ENCODE measurements at places on chromosomes 4 and X.

DNA sequence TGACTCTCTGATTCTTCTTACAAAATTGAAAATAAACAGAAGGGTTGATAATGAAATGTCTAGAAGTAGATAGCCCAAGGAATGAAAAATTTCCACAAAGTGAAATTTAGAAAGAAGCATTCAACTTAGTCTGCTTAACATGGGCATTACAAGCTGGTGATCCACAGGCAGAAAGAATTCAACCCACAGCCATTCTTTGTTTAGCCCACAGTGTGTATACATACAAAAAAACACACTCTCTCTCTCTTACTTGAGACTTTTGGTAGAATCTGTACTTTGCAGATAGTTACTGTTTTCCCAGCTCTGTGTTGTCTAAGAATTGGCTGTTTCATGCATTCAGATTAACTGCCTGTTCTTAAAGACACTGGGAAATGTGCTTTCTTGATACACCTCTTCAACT lies 159.8 kb downstream of the SLC4A4 start:
- no peak for DNase-seq

DNA sequence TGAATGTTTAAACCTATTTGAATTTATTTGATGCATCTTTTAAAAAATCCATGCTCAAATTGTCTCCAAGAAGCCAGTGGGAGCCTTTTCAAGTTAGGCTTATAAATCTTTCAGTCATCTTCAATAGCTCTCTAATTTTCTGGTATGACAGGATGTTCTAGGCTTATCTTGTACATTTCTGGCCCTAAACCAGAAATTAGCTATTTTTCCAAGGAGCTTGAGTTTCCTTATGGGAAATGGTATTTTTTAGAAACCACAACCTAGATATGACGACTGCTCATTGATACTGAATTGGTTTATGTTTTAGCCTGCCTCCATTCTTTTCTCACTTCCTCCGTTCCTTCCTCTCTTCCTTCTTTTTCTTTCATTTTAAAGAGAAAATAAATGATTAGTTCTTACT lies 172.3 kb downstream of the SPRY1 start:
- DNase-seq = no peak

- DNase-seq = no peak
These were observed 77.3 kb downstream of the AFF2 start for GRCh38 chrX:148577741-148578140.

DNA sequence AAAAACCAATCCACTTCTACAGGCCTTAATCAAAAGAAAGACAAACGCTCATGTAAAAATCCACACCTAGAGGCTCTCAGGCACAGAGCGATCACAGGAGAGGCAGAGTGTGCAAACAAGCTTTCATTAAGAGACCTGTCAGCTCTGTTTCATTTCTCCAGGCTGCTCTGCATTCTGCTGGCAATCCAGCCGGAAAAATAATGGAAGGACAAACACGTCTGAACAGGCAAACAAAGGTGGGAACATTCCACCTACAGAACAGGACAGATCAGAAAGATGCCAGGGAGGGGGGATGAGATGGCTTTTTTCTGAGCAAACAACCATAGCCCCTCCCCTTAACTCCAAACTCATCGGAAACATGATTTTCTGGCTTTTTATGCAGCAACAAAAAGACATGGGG lies 9.7 kb downstream of the SOD3 start:
- DNase-seq = no peak

- no peak for DNase-seq
These were observed 77.8 kb downstream of the HOPX start for GRCh38 chr4:56603297-56603696.

DNA sequence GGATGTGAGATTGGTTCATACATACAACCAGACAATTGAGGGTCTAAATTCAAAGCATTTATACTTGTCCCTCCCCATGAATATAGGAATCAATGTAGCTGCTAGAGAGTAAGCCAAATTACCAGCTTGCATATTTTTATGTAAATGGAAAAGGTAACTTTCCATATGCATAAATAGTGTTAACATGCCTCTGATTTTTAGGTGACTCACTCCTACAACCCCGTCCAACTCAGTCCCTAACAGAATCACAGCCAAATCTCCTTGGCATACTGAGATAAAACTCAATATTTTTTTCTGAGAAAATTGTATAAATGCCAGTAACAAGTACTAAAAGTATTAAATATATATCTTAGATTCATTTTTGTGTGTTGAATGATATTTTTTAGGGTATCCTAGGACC lies 67.2 kb downstream of the INPP4B start:
- no peak for DNase-seq

DNA sequence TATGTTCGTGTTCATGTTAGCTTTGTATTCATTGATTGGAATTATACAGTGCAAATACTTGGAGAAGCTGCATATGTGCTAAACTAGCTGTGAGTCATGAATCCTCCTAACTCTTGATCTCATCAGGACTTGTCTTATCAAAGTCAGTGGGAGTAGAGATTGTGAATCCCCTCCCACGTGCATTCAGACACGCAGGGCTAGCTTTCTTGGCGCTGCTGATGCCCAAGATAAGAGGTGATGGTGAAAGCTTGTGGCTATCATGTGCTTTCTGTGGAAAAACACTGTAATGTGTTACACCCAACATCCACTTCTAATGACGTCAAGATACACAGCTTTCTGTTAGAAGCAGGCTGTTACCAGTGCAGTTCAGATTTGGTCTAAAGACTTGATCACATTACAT lies 348.7 kb upstream of the HAND2 start:
- DNase-seq = no peak

GRCh38 chrX:10110316-10110935 lies 46.3 kb upstream of the CLCN4 start:
- no peak for DNase-seq

GRCh38 chr4:147029296-147029695 lies 83.6 kb upstream of the TTC29 start:
- DNase-seq = no peak

GRCh38 chr4:77349796-77350195 lies 192.8 kb downstream of the CCNG2 start:
- DNase-seq = no peak

GRCh38 chr4:84436812-84437211 lies 62.3 kb downstream of the NKX6-1 start:
- no peak for DNase-seq

DNA sequence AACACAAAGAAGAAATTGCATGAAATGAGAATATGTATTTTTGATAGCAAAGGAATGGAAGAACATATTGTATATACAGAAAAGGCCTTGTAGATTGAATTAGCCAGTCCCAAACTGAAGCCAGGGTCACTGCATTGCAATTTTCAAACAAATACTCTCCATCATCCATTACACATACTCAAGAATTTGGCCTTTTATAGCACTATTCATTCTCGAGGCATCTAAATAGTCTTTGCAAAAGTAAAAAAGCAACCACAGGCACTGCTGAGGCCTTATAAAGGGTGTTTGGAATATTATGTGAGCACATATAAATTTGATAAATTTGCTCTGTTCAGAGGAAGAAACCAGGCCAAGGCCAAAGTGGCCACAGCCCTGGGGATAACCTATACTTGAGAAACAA lies 123.0 kb downstream of the ZNF827 start:
- DNase-seq = no peak

DNA sequence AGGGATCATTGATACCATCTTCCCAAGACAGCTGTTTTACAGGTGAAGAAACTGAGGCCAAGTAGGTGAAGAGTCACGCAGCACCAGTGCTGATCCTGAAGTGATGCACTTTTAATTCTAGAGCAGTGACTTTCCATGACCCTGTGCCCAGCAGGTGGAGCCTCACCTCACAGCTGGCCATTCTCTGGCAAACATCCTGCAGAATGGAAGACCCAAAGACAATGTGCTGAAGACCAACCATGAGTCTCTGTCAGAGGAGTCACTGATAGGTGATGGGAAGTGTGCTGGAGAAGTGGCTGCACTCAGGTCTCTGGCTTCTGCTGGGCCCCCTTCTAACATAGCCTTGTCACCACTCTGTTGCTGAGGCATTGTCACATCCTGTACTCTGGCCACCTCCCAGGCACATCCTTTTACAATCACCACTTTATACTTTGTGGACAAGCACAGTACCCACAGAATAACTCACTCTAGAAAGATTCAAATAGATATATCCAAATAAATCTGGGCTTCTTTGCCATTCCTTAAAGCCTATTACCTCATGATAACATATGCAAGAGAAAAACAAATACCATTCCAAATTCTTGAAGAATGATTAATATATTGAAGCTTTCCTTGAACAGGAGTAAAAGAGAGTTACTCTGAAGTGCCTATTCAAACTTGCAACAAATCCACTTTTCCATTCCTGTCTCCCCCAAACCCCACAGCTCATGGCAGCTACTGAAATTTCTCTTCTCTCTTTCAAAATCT lies 64.1 kb upstream of the SCOC start:
- no peak for DNase-seq

GRCh38 chrX:44480591-44480990 lies 62.1 kb downstream of the FUNDC1 start:
- no peak for DNase-seq

- no peak for DNase-seq
These were observed 32.8 kb downstream of the STBD1 start for GRCh38 chr4:76339364-76339763.
